ENCODE measurements at places on chromosomes 7 and 10.

DNA sequence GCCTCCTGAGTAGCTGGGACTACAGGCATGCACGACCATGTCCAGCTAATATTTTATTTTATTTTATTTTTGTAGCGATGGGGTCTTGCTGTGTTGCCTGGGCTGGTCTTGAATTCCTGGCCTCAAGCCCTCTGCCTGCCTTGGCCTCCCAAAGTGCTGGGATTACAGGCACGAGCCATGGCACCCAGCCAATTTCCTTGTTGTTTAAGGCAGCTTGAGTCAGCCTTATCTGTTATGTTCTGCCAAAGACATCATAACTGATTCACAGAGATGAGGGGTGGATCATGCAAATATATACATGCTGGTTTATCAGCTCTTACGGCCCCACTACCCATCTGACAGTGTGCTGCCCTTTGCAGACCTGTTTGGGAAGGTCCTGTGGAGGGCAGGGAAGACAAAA is 826.7 kb downstream of the TYW1 start:
- DNase-seq, result peak; percentile 39
- H3K27me3 ChIP-seq, result no peaks in the 10 kb centered on the region
- H3K4me1 ChIP-seq, result no peaks in the 10 kb centered on the region
- no peak overlapping the region for H3K27ac ChIP-seq
- H3K36me3 ChIP-seq, result no peaks in the 10 kb centered on the region

DNA sequence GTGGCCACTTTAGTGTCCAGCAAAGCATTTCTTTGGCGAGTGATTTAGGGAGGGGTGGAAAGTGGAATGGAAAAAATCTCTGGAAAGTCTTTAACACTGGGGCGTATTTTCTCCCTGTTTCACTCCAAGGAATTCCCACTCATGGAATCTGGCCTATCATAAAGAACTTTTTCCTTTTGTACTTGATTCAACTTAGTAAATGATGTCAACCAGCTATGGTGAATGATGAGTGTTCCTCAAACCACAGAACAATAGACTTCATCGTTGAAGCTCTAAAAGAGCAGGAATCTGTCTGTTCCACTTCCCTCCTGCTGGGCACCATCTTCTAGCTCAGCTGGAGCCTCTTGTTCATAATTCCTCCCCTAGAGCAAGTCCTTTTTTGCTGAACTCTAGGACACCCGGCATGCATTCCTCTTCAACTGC is 66.5 kb downstream of the EPDR1 start:
- H3K36me3 ChIP-seq, result no peaks in the 10 kb centered on the region
- H3K27me3 ChIP-seq, result no peaks in the 10 kb centered on the region
- DNase-seq, result no peak
- H3K27ac ChIP-seq, result no peak overlapping the region
- H3K4me3 ChIP-seq, result no peak overlapping the region

DNA sequence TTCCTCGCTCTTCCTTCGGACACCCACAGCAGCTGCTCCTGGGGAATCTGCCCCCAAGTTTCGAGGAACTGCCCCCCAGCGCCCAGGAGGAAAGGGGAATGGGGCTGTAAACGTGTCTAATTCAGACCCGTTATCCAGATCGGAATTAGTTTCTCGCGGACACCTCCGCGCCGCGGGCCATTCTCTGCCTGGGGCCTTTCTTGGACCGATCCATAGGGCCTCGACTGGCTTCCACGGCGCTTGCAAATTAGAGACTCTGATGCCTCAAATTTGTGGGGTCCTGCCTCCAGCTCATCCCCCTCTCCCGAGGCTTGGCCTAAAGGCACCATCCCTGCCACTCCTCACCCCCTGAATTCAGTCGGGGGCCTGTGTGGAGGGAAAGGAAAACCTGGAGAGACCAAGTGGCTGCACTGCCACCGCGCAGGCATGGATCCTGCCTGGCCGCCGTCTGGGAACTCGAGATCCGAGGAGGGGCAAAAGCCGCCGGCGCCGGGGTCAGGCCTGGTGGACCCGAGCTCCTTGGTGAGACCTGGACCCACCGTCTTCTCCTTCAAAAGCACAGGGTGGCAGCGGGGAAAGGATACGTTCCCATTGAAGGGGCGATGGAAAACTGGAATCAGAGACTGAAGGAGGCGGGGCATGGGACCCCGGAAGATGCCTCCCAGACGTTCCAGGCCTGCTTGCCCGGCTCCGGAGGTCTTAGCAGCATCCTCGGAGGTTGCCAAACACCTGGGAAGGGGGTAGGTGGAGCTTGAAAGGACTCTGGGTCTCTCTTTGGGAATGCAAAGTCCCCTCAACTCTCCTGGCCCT is 13.7 kb downstream of the LBX1 start:
- no peak overlapping the region for H3K27ac ChIP-seq
- H3K27me3 ChIP-seq, result peaks cover 56% of the 10 kb centered on the region
- no peaks in the 10 kb centered on the region for H3K36me3 ChIP-seq
- DNase-seq, result no peak
- H3K4me3 ChIP-seq, result no peak overlapping the region

GRCh38 chr10:21724020-21724589 is 190.1 kb downstream of the MLLT10 start:
- peaks cover 41% of the 10 kb centered on the region for H3K4me1 ChIP-seq
- peaks cover 9% of the 10 kb centered on the region for H3K36me3 ChIP-seq
- no peaks in the 10 kb centered on the region for H3K27me3 ChIP-seq
- DNase-seq, result peak; percentile 74

DNA sequence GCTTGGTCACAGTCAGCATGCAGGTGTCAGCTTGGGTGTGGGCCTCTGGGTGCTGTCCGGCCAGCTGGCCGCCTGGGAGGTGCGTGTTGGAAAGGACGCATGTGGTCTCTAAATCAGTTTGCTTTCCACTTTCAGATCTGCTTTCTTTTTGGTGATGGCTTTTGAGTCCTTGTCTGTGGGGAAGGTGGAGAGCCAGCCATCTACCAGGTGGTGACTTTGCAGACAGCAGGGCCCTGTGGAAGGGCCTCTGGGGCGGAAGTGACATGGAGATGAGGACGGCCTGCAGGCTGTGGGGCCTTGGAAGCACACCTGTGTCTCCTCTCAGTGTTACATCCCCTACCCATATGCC is 59.4 kb downstream of the WDR37 start:
- no peak overlapping the region for H3K27ac ChIP-seq
- H3K36me3 ChIP-seq, result peaks cover 96% of the 10 kb centered on the region
- H3K4me1 ChIP-seq, result no peaks in the 10 kb centered on the region
- no peaks in the 10 kb centered on the region for H3K27me3 ChIP-seq
- DNase-seq, result no peak
- no peak overlapping the region for H3K4me3 ChIP-seq

- peaks cover 100% of the 10 kb centered on the region for H3K27me3 ChIP-seq
- H3K36me3 ChIP-seq, result no peaks in the 10 kb centered on the region
- peak overlapping the region; percentile 15 for H3K4me3 ChIP-seq
- H3K27ac ChIP-seq, result no peak overlapping the region
- peaks cover 34% of the 10 kb centered on the region for H3K4me1 ChIP-seq
Measured at GRCh38 chr7:155466814-155467733, 9.1 kb downstream of the EN2 start.

- H3K27ac ChIP-seq, result no peak overlapping the region
- peaks cover 19% of the 10 kb centered on the region for H3K27me3 ChIP-seq
- DNase-seq, result no peak
- H3K36me3 ChIP-seq, result no peaks in the 10 kb centered on the region
Measured at GRCh38 chr7:32301427-32301826, 188.8 kb downstream of the LSM5 start.

DNA sequence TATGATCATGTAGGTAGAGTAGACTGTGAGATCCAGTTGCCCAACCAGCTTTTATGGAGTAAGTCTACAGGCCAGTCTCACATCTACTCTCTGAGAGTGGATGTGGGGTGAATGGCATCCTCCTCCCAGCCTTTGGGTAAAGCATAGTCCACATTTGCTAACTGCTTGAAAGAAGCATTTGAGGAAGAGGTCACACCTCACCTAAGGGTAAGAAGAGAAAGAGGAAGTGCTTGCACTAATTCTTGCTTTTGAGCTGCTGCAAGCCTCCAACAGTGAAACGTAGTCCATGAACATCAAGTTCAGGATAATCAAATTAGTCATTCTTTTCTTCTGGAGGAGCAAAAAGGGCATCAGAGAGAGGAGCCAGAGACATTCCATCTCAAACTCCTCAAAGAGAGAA is 93.9 kb upstream of the AGR3 start:
- H3K36me3 ChIP-seq, result no peaks in the 10 kb centered on the region
- H3K27me3 ChIP-seq, result no peaks in the 10 kb centered on the region
- no peak overlapping the region for H3K27ac ChIP-seq
- no peaks in the 10 kb centered on the region for H3K4me1 ChIP-seq
- DNase-seq, result no peak
- H3K4me3 ChIP-seq, result no peak overlapping the region

GRCh38 chr10:60384708-60385398 is 4.8 kb downstream of the ANK3 start:
- H3K4me1 ChIP-seq, result peaks cover 24% of the 10 kb centered on the region
- no peak overlapping the region for H3K27ac ChIP-seq
- peak; percentile 54 for DNase-seq
- no peaks in the 10 kb centered on the region for H3K36me3 ChIP-seq

- H3K27ac ChIP-seq, result no peak overlapping the region
- H3K4me3 ChIP-seq, result no peak overlapping the region
- DNase-seq, result peak; percentile 63
- no peaks in the 10 kb centered on the region for H3K27me3 ChIP-seq
- H3K36me3 ChIP-seq, result no peaks in the 10 kb centered on the region
Measured at GRCh38 chr10:62632071-62632809, 172.3 kb upstream of the ADO start.

Measured in stomach (tissue), 19 donors.